Left colon (tissue), 2 donors: ENCODE measurements at places on chromosomes 12 and 14. TPM values are rescaled to one million over a fixed set of nuclear protein-coding genes. Genes with fewer than 3 reads are reported as not detected.
A peak's percentile ranks its signal among the peaks of the same experiment; 100 is the strongest.

Gene MYH6
- total RNA-seq, result not detected

Gene TFCP2
- 26.0 TPM for total RNA-seq

Gene MLEC
- 278 TPM for total RNA-seq

GRCh38 chr12:25684070-25684469 is 131.0 kb upstream of the LMNTD1 start:
- no peak for DNase-seq

- DNase-seq, result no peak
Observed at GRCh38 chr14:30082486-30082885, 154.8 kb upstream of the PRKD1 start.

DNA sequence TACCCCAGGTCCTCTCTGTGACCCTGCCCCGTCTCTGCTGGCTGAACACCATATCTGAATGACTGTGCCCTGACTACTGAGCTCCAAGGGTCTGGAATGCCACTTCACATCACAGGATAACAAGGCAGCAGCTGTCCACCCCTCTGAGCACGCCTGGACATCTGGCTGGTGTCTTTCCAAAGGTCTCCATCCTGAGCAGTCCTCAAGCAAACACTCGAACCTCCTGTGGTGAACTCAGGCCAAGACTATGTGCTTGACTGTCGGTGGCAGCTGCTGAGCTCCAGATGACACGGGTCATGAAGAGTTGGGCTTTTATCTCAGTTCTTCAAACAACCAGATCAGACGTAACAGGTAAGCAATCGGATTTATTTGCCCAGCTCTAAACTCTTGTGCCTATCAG is 117.2 kb upstream of the BCL2L14 start:
- DNase-seq, result no peak

GRCh38 chr12:64631197-64631596 is 20.9 kb downstream of the RASSF3 start:
- DNase-seq, result no peak

GRCh38 chr14:26841920-26842741 is 244.3 kb upstream of the NOVA1 start:
- DNase-seq, result peak; percentile 4

DNA sequence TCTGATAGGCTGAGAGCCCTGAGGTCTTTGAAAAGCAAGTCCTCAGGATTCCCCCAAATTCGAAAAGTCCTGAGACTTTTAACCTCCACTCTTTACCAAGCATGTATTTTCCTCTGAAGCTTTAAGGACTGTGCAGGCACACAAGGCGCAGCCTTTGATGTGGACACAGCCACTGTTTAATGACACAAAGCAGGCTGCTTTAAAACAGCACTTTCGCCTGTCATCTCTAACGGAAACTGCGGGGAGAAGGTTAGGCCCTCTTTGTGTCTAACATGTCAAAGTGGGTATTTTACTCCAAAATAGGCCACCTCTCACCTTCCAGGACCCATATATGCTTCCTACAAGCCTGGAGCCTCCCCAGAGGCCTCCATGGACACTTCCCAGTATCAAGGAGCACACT is 159.2 kb downstream of the GCH1 start:
- DNase-seq, result no peak

DNA sequence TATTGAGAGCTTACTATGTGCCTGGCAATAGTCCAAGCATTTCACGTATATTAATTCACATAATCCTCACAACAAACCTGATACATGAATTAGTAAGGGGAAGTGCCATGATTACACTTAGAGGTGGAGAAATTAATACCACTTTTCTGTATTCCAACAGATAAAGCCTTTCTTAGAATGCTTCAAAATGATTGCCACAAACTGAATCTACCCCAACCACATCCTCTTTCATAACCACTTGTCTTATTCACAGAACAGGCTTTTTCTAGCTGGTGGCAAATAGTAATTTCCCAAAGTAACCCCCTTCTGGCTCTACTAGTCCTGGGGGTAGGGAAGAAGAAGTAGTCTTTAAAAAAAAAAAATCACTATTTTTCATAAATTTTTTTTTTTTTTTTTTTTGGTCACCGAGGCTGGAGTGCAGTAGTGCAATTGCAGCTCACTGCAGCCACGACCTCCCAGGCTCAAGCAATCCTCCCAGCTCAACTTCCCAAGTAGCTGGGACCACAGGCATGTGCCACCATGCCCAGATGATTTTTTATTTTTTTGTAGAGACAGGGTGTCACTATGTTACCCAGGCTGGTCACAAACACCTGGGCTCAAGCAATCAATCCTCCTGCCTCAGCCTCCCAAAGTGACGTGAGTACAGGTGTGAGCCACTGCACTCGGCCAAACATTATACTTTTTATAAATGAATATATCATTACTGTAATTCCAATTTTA is 59.0 kb upstream of the ARID2 start:
- DNase-seq, result no peak

DNA sequence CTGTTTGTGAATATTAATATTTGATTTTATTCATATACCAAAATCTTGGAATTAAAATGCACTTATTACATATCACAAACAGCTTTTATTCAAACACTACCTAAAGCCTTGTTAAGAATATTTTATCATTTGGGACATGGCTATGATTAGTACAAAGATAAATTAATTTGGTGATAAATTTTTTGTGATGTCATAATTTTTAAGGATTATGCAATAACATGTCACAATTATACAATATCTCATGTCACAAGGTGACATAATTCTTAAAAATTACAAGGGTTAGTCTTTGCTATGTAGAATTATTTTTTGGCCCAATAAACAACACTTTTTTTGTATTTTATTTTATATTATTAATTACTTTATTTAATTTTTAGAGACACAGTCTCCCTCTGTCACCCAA is 113.7 kb downstream of the TMTC3 start:
- DNase-seq, result no peak

DNA sequence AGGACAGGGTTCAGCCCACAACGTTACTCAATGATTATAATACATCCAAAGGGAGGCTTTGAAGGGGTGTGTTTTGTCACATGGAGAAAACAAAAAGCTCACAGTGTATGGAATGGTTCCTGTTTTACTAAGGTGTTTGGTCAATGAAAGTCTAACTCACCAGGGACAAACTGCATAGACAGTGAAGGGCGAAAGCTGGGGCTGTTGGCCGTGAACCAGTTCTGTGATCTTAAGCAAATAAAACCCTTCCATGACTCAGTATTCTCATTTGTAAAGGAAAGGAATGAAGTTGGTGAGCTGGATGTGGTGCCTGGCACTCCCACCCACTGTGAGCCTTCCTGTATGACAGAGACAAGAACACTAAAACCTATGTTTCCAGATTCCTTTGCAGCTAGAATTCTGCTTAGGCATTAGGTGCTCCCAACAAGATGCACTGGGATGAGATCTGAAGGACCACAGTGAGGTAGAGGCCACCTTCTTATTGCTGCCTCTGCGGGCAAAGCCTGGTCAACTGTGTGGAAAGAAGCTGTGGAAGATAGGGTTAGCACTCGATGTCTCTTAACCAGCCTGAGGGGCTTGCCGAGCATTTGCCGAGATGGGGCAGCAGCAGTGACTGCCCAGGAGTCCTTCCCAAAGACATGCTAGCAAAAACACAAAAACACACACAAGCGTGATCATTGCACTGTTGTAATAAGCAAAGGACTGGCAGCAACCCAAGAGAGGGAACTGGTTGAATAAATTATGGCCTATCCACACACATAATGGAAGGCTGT is 48.5 kb downstream of the VCPKMT start:
- no peak for DNase-seq

- no peak for DNase-seq
Observed at GRCh38 chr12:12537421-12537820, 25.2 kb downstream of the DUSP16 start.

- no peak for DNase-seq
Observed at GRCh38 chr12:114213055-114213581, 192.8 kb downstream of the TBX5 start.

DNA sequence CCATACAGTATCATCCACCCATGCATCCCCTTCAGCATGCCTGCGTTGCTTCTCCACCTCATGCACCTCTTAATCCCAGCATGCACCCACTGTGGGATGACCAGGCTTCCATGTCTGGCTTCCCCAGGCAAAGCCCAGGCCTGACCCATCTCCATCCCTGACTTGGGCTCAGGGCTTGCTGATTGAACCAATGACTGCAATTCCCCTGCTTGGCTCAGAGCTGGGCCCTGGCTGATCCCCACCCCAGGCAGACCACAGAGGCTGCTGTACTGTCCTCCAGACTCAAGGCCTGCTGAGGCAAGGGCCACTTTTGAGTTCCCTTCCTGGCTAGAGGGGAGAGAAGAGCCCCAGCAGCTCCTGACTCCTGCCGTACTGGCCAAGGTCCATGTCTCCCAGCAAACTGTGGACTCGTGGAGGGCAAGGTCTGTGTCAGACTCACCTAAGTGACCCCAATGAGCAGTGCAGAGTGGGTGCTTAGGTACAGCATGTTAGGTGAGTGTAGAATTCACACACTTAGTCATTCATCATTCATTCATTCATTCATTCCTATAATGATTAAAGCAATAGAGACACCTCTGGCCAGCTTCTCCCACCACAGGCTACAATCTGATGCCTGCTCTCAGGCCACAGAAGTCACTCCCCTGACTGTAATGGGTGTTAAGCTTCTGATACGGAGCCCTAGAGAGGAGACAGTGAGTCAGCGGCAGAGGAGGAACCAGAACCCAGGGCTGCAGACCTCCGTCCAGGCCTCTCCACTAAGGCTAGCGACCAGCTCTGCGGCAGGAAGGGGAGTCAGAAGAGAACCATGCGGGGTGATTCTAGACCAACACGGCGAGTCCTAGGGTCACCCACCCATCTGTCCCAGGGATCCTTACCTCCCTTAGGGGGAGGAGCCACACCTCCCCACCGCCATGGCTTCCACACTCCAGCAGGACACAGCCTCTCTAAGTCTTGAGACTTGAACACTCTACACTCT is 2.9 kb downstream of the BEGAIN start:
- DNase-seq, result no peak

DNA sequence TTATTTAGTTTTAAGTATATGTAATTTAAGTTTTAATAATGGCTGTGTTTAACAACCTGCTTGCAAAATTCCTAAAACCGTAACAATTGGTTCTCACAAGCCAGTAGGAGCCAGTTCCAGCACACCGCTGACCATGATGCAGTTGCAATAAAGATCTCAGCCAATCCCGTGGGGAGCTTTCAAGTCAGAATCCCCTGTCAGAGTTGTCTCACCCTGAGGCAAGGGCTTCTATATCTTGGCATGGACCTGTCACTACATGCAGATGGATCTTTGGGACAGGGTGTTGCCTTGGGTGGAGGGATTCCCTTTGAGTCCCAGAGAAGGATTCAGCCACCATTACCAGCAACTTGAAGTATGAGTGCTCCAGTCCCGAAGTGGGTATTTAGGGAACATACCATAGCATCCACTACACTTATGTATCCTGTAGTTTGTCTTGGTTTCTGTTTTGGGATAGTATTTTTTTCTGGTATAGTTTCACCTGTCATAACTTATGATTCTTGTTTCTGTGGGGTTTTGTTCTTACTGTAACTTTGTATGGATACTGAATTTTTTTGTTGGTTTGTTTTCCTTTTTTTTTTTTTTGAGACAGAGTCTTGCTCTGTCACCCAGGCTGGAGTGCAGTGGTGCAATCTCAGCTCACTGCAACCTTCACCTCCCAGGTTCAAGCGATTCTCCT is 30.1 kb upstream of the LIMA1 start:
- DNase-seq, result no peak

DNA sequence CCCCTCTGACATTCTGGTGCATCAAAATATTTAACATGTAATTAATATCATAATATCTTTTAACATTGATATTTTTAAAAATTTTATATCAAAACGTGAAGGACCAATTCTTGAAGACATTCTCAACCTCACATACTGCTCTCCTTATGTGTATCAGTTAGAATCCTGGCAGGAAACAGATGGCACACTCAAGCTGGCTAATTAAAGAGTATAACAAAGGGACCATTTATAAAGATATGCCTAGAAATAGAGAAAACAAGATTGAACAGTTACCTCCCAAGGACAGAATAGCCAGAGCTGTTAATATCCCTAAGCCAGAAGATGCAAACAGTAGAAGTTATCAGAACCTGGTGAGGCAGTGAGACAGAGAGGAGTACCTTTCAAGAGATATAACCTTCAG is 368.7 kb downstream of the NELL2 start:
- no peak for DNase-seq

- DNase-seq, result no peak
Observed at GRCh38 chr12:131986361-131986760, 36.6 kb downstream of the EP400 start.

DNA sequence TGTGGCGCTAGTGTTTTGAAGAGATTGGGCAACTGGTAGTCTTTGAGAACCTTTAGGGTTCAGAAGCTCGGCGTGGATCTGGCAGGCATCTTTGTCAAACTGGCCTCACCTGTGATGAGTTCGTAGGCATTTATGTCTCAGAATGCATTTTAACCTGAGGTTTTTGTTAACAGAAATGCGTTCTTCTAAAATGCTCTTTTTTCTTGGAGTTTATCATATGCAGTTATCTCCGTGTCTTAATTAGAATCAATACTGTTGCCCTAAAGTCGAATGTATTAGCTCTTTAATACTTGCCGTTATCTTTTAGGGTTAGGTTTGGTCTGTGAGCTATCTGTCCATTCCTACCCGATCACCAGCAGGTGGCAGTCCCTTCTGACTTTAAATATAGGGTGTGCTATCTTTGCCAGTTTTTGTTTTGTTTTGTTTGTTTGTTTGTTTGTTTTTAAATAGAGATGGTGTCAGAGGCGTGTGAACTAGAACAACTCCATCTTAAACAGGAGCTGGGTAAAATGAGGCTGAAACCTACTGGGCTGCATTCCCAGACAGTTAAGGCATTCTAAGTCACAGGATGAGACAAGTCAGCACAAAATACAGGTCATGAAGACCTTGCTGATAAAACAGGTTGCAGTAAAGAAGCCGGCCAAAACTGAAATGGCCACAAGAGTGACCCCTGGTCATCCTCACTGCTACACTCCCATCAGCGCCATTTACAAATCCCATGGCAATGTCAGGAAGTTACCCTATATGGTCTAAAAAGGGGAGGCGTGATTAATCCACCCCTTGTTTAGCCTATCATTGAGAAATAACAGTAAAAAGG is 1.4 kb downstream of the ATF1 start:
- peak; percentile 49 for DNase-seq

DNA sequence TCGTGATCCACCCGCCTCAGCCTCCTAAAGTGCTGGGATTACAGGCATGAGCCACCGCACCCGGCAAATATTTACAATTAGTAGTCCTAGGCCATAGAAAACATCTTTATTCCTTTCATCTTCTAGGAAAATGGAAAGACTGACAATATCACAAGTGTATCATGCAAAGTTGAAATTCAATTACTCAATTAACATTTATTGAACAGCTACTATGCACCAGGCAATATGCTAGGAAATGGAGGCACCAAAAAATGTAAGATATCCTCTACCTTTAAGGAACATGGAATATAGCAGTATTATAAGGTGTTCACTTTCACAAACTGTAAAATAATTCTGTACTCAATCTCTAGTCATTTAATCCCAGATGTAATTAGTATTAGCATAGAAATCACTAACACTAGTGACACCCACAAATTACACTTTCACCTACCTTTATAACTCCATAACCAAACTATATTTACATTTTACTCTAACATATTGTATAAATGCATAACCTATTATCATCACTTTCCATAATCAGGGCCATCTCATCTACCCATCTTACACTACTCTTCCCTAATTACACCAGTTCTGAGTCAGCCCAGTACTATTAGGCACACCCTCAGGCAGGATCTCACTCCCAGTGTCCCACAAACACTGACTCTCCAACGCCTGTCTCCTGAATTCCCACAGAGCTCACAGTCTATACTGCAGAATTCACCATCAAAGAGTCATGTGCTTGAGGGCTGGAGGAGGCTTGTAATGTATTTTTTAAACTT is 10.4 kb downstream of the CORO1C start:
- no peak for DNase-seq
